ENCODE measurements at places on chromosomes 16 and 17.

- no peak for DNase-seq
These were observed 87.4 kb upstream of the CHMP6 start for GRCh38 chr17:80904036-80904753.

DNA sequence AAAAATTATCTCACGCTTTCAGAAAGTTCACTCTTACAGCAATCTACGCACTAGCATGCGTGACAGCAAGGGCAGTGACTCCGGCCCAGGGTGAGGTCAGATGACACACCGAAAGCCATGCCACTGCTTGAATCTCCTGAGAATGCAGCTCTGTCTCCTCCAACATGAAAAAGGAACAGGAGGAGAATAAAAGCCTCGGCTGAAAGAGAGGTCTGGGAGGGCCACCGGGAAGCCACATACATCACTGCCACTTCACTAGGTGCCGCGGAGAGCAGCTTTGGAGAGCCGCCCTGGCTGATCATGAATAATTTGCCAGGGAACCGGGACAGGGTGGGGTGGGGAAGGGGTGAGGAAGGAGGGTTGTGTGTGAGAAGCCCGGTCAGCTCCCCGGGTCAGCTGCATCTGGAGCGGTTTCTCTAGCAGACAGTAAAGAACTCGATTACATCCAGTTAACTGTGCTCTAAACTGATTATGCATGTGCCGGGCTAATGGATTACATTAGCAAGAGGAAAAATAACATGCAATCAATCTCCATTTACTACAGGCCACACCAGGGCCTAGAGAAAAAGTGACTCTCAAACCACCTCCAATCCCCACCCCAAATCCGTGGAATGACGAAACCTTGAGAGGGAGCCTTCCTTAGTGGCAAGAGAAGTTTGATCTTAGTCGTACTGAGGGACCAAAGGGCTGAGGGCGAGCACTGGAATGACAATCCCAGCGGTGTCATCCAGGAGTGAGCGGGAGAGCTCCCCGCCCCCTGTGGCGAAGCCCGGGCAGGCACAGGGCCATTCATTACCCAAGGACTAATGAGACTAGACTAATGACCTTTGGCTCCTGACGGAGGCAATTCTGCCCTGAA, 100.3 kb downstream of the ZFHX3 start:
- no peak for DNase-seq

DNA sequence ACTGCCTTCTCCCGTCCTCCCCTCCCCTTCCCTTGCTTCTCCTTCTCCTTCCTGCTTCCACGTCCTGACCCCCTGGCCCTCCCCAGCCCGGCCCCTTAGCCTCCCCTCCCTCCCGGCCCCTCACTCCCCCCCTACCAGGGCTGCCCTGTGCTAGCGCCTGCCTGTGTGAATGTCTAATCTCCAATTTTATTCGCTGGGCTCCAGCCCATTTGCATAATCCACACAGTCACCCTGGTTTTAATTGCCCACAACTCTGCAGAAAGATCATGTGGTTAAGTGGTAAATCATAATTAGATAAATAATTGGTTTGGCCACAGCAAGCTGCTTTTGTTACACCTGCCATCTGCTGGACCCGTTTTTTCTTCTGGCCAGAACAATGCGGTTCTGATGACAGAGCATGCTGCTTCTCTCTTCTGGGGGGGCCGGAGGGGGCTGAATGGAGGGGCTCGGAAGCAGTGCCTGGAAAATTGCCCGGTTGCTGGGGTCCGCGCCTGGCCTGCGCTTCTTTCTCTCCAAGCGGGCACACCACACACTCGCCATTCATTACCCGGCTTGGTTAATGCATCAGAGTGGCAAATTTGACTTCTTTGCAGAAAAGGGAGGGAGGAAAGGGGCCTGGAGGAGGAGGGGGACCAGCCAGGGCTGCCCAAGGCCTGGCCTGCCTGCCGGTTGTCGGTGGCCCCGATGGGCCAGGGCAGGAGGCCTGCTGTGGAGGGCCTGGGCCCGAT, 19.5 kb upstream of the GSE1 start:
- DNase-seq = no peak

DNA sequence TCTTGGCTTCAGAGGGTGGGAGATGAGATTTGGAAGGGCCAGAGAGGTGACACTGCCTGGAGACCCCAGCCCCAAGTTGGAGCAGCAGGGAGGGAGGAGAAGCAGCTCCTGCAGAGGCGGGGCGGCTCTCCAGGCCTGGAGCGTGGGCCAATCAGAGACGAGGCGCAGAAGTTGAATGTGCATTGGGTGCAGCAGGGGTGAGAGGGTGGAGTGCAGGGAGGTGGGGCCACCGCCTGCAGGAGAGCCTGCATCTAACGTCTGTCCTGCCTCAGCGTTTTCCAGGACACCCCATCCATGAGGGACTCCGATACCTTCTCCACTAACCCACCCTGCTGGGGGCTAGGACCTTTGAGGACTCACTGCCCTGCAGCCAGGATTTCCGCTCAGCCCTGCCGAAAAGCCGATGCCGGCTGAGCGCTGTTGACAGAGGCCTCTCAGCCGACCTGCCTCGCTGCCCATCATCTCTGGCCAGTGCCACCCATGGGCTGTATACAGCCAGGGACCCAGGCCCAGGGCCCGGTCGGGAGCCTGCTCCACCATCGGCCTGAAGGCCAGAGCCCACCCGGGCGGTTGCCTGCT, 146.2 kb downstream of the ENGASE start:
- no peak for DNase-seq

DNA sequence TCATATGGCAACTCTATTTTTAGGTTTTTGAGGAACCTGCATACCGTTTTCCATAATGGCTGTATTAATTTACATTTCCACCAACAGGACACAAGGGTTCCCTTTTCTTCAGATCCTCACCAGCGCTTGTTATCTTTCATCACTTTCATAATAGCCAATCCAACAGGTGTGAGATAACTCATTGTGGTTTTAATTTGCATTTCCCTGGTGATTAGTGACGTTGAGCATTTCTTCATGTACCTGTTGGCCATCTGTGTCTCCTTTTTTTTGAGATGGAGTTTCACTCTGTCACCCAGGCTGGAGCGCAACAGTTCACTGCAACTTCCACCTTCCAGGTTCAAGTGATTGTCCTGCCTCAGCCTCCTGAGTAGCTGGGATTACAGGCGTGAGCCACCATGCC, 36.2 kb upstream of the ABCC3 start:
- no peak for DNase-seq

GRCh38 chr17:82937411-82938371, 97.9 kb upstream of the ZNF750 start:
- DNase-seq = no peak

DNA sequence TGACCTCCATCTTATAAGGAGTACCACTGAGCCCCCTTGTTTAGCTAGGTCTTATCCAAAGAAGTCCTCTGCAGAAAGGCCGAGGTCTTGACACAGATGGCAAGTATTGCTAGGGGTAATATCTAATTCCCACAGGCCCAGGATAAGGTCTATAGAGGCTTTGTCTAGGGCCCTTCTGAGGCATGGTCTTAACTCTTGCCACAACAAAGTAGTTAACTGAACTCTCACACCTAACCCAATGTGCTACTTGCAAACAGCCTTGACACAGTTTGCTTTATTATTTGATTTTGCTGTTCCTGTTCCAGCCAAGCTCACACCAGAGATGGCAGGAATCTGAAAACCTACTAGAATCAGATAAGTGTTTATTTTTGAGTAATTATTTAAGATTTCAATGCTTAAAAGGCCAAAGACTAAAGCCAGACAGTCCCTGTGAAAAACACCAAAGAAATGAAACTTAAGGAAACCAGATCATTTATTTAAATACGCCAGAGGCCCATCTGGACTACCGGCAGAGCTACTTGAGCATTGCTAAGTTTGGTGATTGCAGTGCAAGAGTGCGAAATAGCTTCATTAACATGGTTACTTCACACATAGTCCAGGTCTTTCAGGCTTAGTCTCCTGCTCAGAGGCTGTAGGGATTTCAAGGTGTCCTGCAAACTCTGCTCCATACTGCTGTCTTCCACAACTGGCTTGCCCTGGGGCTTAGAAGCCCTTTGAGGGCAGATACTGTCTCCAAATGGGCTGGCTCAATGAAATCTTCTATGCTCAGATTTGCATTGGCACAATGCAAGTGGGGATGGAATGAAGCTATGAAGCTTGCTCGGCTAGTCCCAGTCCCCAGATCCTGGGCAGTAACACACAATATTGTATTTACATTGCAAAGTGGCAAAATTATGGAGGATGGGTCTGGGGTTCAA, 28.5 kb upstream of the SUPT4H1 start:
- no peak for DNase-seq

DNA sequence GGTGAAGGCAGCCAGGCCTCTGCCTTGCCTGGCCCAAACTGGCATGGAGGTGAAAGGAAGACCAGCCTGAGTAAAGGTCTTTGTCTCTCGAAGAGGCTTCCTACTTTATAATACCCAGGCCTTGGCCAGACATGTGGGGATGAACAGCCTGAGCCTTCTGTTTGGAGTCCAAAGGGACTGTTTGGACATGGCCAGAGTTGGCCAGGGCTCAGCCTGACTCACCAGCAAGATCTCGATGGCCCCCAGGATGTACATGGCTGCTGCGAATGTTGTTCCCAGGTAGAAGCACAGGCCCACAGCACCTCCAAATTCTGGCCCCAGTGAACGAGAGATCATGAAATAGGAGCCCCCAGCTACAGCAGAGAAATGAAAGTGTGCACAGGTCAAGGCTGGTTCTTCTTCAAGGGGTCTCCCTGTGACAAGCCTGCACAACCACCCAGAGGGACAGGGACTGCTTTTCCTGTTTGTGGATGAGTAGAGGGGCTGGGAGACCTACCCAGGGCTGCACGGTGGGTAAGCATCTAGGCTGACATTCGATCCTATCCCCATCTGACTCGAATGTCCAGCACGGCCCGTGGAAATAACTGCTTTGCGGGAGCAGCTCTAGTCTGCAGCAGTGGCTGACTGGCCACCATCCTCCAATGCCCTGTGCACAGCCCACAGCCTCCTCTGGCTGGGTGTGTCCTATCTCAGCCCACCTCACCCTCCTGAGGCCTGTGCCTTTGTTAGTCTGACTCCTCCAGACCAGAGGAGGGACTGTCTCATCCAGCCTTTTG, 10.7 kb upstream of the LCAT start:
- DNase-seq = no peak

GRCh38 chr16:81513204-81514040, 68.8 kb downstream of the CMIP start:
- no peak for DNase-seq

- DNase-seq = no peak
These were observed 1.6 kb downstream of the MPO start for GRCh38 chr17:58279016-58279711.

DNA sequence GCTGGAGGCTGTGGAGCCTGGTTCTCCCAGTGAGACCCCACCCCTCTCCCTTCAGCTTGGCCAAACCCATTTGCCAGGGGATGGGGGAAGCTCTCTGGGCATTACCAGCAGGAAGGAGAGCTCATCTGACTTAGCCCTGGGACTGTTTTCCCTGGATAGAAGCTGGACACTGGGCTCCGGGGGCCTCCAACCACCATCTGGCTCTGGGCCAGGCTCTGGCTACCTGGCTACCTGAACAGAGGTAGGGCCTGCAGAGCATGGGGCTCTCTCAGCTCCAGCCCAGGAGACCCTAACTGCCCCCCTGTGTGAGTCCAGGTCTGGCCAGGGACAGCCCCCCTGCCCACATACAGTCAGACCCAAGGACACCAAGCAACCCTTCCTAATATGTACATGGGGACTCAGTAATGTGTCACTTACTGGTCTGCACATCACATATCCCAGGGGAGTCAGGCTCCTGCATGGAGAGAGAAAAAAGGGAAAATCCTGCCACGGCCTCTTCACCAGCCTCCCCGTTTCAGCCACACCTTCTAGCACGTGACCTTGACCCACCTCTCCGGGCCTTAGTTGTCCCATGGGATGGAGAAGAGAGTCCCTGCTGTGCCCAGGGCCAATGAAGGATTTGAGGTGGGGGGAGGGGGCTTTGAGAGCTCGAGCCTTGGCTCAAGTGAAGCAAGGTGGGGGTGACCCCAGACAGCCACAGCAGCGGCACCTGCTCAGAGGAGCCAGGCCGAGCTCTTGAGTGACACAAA, 13.8 kb downstream of the CNGB1 start:
- DNase-seq = no peak

GRCh38 chr16:84570739-84571403, 47.0 kb downstream of the COTL1 start:
- no peak for DNase-seq

- DNase-seq = no peak
These were observed 5.9 kb downstream of the MLLT6 start for GRCh38 chr17:38710985-38711384.

GRCh38 chr17:76007131-76007849, 6.6 kb downstream of the CDK3 start:
- DNase-seq = no peak

- no peak for DNase-seq
These were observed 743.1 kb downstream of the KCNJ18 start for GRCh38 chr17:22435231-22435974.

GRCh38 chr17:3904501-3904900, 11.6 kb upstream of the CAMKK1 start:
- no peak for DNase-seq

DNA sequence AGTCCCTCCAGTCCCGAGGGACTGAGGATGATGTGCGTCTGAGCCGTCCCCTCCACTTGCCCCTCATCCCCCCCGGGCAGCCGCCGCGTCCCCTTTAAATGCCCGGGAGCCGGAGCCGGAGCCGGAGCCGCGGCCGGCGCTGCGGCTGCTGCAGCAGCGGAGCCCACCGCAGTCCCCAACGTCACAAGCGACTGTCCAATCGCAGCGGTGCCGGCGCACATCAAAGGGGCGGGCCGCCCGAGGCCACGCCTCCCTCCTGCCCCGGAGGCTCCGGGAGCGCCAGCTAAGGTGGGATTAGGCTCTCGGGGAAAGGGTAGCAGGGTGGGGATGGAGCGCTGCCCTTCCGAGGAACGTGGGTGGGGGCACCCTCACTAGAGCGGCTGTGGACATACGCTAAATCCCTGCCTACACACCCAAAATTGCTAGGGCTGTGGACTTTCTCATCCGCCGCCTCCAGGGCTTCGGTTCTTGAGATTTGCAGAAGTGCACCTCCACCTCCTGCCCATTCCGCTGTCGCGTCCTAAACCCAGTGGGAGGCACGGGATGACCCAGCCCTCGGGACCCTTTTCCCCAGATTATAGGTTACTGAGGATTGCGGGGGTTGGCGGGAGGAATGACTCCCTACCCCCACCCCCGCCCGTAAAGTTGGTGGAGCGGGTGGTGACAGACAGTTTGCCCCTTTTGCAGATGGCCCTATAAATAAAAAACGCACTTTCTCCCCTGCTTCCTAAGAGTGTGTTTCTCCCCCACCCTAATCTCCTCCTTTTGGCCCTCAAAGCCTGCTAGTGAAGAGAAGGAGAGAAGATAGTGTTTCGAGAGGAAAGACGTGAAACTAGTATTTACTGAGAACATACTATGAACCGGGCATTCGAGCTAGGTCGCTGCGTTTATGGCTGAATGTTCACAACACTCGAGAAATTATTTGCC, at the start of gene PHOSPHO1:
TSS of gene PHOSPHO1 (minus strand) at position 152 of the 927 bp plus-strand sequence. CDS start 4,096 bp downstream, outside the sequence.
- DNase-seq = peak; percentile 70

- DNase-seq = no peak
These were observed 172.6 kb downstream of the GSG1L start for GRCh38 chr16:27890866-27891265.

GRCh38 chr17:16108386-16108785, 106.9 kb downstream of the NCOR1 start:
- no peak for DNase-seq

- no peak for DNase-seq
These were observed 18.0 kb upstream of the MON1B start for GRCh38 chr16:77172951-77173350.

GRCh38 chr17:2551928-2552327, 40.2 kb upstream of the METTL16 start:
- no peak for DNase-seq

- no peak for DNase-seq
These were observed 839.6 kb upstream of the GOT2 start for GRCh38 chr16:59573528-59574271.

- peak; percentile 25 for DNase-seq
These were observed 108.9 kb downstream of the MAP2K6 start for GRCh38 chr17:69523244-69523861.

- DNase-seq = peak; percentile 72
These were observed 61.6 kb downstream of the RGS9 start for GRCh38 chr17:65198653-65199382.
